ENCODE measurements at places on chromosomes 13 and 19.

DNA sequence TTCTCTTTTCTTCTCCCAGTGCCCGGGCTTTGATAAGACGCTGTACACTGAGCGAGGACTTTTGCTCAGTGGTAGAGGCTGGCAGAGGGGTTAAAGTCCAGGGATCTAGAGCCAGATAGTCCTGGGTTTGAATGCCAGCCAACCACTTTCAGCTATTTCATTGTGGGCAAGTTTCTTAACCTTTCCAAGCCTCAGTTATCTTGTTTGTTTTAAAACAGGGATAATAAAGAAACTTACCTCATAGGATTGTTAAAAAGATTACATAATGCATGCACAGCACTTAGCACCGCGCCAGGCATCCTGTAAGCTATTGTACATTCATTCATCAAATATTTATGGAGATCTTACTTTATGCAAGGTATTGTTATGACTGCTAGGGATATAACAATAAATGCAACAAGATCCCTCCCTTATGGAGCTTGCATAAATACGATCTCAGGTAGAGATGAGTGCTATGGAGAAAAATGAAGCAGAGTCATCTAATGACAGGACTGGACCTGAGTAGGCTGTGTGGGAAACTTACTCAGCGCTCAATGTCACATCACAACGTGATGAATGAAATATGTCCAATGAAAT, 70.8 kb downstream of the LNX2 start:
- DNase-seq, result no peak

GRCh38 chr19:6465663-6466062, 1.6 kb downstream of the CRB3 start:
- DNase-seq, result no peak

DNA sequence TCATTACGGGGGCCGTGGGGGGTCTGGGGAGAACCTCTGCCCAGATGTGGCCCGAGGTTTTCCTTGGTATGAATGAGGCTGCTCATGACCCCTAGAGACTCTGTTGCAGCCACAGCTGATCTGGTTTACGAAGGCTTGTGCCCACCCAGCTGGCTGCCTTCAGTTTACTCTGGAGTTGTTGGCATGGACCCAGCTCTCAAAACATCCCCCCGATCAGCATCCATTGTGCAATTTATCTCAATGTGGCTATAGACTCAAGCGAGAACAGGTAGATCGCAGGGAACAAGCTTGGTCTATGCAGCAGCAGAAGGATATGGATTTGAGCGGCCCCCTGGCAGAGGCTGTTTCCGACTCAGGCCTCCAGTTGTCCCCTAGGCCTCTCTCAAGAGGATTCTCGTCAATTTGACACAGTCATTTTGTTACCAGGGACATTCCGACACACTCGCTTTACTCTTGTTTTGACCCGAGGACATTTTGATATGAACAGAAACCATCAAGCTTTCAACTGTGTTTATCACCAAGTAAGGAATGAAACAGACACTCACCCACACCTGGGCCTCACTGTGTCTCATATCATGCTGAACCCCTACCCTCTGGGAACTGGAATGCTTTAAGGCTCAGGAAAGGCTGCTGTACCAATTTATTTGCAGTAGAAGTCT, 161.5 kb downstream of the KATNAL1 start:
- DNase-seq, result no peak

DNA sequence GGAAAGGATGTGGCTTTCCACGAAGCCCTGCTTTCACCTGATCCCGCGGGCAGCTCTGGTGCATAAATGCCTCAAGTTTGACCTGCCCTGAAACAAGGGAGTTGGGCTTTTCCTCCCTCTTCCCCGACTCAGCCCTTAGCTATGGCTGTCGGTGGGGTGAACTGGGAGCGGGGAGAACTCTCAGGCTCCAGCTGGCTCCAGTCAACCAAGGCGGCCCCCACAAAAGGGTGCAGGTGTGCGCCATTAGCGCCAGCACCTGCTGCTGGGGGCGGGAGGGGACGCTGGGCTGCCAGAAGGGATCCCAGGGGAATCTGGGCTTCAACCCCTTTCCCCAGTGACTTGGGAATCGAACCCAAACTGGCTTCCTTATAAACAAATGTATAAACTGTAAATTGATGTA, 7.1 kb upstream of the DHRS12 start:
- no peak for DNase-seq

- no peak for DNase-seq
These were observed 25.6 kb downstream of the SHISA2 start for GRCh38 chr13:26026211-26026610.

All from CD4-positive, alpha-beta T cell treated with Interleukin-6 at 100 ng/mL for 8 hours (primary cell).